HEK293T (cell line): ENCODE measurements at places on chromosomes 6 and 20.

DNA sequence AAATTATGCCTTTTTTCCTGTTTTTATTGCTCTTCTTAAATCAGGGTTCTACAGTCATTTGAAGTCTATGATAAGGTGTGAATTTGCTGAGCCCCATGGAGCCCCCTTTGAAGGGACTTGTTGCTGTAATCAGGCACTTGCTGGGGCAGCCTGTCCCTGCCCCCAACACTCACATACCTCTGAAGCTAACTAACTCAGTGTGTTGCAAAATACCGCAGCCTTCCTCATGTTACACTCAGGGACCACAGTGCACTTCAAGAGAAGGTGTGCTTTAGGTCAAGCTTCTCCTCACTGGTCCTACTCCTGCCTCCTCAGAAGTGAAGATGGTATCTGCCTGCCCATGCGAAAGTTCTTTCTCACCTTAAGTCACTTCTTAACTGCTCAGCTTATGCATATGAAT, 66.1 kb upstream of the GLP1R start:
- DNase-seq = no peak

DNA sequence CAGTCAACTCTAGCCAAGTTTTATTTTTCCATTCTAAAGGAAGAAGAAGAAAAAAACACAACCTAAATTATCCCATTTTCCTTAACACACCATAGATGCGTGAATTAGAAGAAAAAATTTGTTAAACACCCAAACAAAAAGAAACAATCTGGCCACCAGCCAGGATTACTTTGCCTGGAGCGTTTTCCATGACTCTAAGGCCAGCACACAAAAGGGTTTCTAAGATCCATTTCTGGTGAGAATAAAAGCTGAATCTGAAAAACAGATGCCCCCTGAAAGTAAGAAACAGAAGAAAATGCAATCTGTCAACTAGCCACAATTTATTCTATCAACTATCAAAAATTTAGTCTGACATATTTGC, 267.2 kb upstream of the SULF2 start:
- no peak for DNase-seq

DNA sequence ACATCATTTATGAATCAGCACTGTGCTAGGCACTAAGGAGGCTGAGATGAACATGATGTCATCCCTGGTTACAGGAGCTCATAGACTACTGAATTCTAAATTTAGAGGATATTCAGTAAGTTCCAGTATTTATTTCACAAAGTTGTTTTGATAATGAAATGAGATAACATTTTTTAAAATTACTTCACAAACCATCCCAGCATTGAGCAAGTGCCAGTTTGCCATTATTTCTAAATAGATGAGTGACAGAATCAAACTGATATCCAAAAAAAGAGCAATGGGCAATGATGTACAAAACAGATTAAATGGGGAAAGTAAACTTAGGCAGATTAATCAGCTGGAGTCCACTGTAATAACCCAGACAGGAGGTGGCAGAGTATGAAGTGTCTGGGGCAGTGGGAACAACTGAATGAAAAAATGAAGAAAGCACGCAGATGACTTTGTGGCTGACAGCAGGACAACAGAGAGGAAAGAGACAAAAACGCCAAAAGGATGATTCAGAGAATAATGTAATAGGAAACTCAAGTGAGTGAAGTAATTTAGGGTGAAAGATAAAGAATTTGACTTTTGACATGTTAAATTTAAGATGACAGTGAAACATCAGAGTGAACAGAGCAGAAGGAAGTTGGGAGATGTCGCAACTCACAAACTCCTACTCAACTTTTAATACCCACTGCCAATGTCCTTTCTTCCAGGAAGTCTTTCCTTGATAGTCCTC, 70.2 kb downstream of the RCAN2 start:
- DNase-seq = no peak

DNA sequence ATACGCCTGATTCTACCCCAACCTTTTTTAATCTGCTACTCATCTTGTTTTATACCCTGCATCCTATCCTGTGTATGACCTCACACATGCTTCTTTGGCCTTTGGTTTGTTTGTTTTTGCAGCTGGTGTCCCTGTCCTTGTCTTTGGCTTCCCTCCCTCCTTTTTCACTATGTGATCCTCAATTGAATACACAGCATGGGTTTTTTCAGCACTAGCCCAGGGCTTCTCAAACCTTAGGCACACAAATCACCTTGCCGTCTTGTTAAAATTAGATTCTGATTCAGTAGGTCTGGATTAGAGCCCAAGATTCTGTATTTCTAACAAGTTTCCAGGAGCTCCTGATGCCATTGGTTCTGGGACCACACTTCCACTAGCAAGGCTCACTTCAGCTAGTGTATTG, 321.5 kb upstream of the MAN1A1 start:
- DNase-seq = no peak

DNA sequence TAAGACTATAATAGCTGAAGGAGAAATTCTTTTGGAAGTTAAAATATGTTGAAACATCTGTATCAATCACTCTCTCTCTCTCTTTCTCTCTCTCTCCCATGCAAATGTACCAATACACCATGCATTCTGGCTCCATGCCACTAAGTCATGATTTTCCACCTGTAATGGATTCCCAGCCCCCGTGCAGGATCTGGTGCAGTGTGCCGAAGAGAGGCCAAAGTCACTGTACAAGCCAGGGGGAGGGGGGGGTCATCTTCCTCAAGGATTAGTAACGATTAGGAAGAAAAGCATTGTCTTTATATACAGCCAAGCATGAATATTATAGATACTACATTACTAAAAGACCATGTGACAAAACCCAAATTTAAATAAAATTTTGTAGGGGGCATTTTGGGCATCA, 725.1 kb downstream of the KIF16B start:
- DNase-seq = no peak

DNA sequence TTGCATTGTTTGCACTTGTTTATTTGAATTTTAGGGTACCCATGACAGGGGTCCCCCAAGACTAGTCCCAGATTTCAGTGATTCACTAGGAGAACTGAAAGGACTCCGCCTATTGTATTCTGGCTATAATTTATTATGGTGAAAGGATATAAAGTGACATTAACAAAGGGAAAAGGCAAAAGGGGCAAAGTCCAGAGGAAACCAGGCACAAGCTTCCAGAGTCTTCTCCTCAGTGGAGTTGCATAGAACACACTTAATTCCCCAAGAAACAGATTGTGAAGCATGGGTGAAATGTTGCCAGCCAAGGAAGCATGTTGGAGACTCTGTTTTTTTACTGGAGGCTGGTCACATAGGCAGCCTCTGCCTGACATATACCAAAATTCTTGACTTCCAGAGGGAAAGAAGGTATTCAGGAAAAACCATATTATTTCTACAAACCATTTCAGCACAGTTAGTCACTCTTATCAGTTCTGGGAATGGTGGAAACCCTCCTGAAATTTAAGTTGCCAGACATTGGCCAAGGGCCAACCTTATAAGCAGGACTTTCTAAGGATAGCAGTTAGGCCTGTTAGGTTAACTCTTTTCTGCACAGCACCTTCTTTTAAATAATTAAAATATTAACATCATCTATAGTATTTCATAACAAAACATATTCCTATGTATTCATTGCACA, 71.8 kb downstream of the FIG4 start:
- DNase-seq = no peak

DNA sequence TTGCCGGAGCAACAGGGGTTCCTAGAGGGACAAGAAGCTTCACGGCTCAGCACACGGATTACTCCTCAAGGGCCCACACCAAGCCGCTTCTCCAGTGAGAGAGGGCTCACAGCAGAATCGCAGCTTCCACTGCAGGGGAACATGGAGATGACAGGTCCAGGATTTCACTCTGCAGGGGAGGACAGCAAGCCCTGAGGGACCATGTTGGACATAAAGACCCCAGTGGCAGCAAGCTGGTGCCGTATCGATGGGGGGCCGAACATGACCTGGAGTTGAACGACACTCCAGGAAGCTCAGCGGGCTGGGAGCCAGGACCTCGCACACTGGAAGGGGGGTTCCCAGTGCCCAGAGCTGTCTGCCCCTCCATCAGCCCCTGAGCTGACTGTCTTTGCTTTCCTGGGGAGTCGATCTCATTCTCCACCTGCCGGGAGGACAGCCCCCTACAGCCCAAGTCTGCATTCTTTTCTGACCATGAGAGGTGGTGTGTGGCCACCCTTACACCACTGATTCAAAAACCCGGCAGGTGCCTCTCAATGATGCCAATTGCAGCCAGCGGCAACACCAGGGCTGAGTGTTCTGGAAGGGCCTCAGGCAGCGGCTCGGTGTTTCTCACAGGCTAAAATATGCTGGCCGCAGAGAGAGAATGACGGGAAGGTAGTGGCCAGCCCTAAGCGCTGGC, 194.5 kb upstream of the CDH4 start:
- DNase-seq = no peak

GRCh38 chr20:14142964-14143627, 147.8 kb downstream of the MACROD2 start:
- DNase-seq = no peak

DNA sequence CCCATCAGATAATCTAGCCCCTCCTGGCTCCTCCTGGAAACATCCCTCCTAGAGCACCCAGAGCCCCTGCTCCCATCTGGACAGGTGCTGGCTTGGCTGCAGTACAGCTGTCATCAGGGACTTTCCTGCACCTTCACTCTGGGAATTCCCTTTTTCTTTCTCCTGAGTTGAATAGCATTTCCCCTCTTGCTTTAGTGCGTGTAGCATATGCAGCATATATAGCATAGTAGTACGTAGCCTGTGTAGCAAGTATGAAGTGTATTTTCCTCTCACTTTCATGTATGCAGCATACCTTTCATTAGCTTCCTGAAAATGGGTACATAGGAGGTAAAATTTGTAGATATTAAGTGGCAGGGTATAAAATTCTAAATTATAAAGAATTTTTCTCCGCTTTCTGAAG, 352.9 kb downstream of the ESR1 start:
- DNase-seq = no peak

DNA sequence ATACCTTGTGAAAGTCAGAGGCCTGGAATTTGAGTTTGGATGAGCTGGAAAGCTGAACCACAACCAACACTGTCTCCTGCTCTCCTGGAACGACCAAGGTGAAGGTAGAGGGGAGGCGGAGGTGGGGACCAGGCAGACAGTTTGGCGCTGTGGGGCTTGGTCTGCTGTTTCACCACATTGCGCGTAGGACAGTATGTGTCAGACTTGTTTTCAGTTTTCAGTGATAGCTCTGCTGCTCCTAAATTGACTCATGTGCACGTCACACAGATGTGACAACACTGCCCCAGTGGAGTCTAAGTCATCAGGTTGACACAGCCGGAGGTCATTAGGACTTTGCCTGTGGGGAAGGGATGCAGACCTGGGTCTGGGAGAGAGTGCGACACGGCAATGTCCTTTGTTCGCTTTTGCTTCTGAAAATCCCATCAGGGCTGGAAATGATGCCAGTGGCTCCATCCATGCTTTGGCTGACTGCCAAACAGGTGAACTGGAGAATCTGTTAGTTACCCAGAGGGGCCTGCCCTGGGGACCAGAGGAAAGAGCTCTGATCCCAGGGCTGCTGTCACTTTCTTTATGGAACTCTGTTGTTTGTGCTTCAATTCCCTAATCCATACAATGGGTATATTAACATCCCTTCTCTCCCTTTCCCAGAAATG, 255.5 kb downstream of the CDC5L start:
- DNase-seq = no peak
